Erythroblast (primary cell): ENCODE measurements at places on chromosomes 7 and 10.
A peak's percentile ranks its signal among the peaks of the same experiment; 100 is the strongest.

GRCh38 chr10:128008521-128009250 lies 101.8 kb downstream of the PTPRE start:
- no peak for DNase-seq

GRCh38 chr7:155291045-155291530 lies 6.6 kb upstream of the INSIG1 start:
- peak; percentile 14 for DNase-seq

DNA sequence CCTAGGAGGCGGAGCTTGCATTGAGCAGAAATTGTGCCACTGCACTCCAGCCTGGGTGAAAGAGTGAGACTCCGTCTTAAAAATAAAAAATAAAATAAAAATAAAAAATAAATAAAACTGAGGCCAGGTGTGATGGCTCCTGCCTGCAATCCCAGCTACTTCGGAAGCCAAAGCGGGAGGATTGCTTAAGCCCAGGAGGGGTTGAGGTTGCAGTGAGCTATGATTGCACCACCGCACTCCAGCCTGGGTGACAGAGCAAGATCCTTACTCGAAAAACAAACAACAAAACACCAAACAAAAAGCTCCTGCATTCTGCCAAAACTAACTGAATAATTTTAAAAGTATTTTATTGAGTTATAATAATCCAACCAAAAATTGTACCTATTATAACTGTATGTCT lies 36.2 kb downstream of the AGAP4 start:
- no peak for DNase-seq

DNA sequence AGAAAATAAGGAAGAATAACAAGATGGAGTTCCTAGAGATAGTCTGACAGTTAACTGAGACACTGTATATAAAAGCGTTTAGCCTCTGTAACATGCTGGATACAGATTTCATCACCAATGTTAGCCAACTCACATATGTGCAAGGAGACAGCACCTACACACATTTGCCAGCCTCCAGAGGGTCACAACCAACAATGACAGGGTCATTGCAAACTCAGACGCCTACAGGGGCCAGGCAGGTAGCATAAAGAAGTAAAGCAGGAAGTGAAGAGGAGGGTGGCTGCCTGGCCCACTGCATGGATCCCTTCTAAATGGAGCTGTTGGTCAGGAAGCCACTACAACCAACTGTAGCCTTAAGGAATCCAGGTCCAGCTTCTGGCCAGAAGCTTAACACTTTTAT lies 50.4 kb downstream of the NRAP start:
- no peak for DNase-seq

- no peak for DNase-seq
Observed at GRCh38 chr10:93072713-93073538, 767 bp upstream of the CYP26A1 start.

GRCh38 chr7:29084832-29085231 lies 61.5 kb downstream of the CPVL start:
- no peak for DNase-seq

- DNase-seq: no peak
Observed at GRCh38 chr10:51707392-51707791, 8.0 kb upstream of the CSTF2T start.

DNA sequence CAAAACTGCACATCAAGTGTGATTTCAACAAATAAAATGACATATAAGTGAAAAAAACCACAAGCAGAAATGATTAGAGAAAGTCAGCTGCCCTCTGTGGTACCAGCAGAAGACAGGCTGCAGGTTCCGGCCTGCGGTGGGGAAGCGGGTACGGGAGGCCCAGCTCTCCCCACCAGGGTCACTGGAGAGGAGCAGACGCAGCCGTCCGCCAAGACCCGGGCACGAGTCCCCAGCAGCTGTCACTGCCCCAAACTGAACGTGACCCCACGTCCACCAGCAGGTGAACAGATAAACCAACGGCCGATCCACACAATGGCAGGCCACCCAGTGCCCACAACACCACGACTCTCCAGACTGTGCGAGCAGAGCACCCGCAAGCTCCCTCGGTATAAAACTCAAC lies 16.1 kb upstream of the MICALL2 start:
- DNase-seq: no peak

DNA sequence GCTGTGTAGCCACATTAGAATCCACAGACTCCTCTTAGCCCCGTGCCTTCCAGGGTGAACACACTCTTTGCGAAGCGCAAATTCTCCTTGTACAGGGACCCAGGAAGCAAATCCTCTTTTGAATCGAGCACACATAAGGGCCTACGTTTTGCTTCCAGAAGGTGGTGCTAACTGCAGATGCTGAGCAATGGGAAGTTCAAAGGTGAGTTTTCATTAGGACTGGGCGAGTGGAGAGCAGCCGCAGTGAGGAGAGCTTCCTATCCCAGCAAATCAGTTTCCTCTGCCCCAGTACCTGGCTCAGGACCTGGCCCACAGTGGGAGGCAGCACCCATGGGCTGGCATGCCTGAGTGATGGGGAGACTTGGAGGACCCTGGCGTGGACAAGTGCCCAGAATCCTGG lies 23.5 kb upstream of the GPR26 start:
- no peak for DNase-seq

DNA sequence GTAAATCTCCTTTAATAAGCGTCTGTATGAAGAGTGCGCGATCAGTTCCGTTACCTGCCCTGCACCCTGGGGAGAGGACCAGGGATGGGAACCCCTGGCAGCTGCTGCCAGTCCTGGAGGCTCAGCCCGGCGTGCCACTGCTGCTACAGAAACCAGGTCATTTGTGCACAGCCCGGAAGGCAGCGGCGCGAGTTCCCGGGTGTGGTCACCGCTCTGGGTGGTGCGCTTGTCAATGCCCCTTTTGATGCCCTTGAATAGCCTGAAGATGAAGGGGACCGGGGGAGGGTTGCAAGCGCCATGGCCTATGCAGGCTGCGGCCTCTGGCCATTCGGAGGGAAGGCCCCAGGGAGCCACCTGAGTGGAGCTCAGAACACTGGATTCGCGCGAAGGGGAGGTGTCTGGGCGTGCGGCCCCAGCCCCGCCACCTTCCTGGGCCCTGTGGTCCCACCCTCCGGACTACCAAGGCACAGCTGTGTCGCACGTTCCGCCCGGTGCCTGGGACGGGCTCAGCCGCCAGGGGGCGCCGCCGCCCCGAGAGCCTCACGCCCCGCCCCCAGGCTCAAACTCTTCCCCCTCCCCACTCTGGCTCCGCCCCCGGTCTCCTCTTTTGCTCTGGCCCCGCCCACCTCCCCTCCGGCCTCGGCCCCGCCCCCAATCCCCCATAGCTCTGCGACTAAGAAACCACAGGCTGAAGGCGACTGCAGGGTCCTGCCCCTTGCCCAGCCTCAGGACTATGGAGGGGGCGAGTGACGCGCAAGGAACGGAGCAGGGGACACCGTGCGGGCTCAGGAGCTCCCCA lies 16.5 kb downstream of the AP5Z1 start:
- DNase-seq: peak; percentile 81

DNA sequence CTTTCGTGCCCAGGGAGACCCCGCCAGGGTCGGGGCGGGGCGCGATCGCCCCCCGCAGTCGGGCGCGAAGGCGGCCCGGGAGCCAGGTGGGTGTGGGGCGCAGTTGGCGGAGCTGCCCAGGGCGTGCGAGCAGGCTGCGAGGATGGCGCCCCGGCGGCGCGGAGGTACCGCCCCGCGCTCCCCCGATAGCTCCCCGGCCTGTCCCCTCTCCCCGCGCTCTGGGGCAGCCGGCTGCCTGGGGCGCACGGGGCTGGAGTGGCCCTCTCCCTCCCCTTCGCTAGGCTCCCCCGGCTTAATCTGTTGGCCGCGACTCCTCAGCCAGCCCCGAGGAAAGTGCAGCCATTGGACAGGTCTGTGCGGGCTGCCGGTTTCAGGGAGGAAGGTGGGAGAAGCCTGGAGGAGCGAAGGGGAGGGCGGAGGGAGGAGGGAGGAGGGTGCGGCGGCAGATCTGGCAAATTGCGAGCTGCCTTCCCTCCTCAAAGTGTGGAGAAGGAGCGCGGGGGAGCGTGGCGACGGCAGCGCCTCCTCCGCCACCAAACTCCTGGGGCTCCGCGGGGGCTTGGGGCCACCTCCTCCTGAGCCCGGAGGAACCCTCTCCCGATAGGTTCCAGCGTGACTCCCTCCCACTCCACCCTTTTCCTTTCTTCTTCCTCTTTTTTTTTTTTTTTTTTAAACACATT lies 361 bp upstream of the PLXDC2 start:
- peak; percentile 11 for DNase-seq

DNA sequence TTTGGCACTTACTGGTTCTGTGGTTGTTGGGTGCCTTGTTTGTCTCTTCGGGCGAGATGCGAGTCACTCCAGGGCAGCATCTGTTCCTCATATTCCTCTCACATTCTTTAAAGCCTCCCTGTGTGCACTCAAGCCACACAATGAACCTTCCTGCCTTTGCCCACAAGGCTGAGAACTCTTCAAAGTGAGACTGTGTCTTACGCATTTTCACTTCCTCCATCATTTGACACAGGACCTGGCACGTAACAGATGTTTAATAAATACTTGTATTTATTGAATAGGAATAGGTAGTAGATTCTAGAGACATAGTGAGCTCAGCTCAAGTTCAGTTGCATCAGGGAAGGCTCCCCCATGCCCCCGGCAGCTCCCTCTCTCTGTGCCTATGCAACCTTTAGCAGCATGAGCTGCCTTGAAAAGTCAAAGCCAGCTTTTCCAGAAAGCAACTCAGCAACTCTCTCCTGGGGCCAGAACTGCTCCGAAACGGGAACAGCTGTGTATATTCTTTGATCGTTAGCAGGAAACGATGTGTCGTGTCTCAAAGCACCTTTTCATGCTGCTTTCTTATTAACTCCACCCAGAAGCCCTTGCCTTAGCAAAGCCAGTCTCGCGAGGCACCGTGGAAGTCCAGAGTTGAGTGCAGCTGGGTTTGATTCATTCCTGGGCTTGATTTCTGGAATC lies 97.5 kb downstream of the PFKFB3 start:
- DNase-seq: no peak

DNA sequence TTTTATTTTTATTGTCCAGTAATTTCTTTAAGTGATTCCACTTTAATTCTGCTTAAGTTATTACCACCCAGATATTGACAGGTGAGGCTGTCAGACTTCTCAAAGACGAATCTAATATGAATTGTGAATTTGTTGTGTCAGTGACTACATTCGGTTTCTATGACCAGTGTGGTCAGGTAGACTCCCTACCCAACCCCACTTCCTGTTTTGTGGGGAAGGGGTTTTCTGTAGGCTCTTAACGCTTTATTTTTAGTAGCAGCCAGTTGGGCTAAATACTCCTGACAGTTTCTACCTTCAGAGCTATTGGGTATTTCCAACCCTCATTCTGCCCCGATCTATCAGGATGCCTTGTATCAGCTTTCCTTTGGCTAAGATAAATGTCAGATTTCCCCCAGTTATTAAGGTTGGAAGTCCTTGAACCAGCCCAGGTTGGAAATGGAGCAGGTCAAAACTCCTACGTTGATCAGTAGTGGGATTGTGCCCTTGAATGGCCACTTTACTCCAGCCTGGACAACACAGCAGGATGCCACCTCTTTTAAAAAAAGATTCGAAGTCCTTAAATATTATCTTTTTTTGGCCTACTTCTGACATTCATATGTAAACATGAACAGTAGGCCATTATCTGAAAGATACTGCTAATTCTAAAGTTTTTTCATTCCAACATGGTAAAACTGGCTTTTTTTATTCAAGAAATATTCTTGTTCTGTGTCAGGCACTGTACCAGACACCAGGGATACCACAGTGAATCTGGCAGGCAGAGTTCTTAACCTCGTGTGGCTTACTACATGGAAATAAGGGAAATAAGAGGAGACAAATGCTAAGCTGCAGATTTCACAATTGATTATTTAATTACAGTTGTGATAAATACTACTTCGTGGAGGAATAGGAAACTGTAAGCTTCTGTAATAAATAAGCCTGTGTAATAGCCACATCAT lies 133.3 kb upstream of the SAMD8 start:
- no peak for DNase-seq

DNA sequence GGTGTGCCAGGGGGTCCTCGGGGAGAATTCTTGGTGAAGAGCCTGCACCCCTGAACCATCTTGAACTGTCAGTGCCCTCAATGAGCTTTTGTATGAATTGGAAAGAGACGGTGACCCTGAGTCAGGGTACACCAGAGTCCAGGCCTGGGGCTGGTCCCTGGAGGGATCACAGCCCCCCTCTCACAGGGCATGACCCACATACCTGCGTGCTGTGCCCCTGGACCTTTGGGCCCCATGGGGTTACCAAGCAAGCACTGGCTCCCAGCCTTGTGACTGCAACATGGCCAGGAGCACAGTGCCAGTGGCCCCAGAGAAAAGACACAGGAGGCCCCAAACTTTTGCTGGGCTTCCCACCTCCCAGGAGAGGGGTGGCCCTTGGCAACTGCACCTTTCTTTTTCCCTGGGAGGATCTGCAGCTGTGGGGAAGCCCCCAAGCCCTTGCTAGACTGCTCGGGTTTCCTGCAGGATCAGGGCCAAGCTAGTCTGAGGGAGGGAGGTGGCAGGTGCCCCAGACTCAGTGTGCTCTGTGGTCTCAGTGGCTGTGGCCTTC lies 153.5 kb downstream of the ZNF248 start:
- DNase-seq: no peak

GRCh38 chr7:155874010-155874409 lies 61.7 kb upstream of the SHH start:
- DNase-seq: no peak

GRCh38 chr10:60827791-60828488 lies 49.7 kb downstream of the CDK1 start:
- no peak for DNase-seq

- no peak for DNase-seq
Observed at GRCh38 chr7:104966022-104966421, 48.0 kb upstream of the KMT2E start.

GRCh38 chr10:91034494-91035159 lies 113.7 kb upstream of the ANKRD1 start:
- DNase-seq: no peak

DNA sequence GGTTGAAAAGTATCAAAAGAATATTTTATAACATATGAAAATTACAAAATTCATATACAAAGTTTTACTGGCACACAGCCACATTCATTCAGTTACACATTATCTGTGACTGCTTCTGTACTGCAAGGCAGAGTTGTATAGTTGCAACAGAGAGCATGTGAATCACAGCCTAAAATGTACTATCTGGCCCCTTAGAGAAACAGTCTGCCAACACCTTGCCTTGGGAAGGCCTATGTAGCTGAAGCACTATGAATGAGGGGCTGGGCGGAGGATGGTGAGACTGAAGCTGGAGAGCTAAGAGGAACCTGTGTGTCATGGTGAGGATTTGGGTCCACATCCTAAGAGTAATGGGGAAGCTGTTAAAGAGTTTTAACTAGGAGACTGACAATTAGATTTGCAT lies 35.7 kb downstream of the PDZD8 start:
- peak; percentile 31 for DNase-seq

- DNase-seq: no peak
Observed at GRCh38 chr10:86310291-86310690, 56.3 kb downstream of the GRID1 start.

- DNase-seq: no peak
Observed at GRCh38 chr7:40519009-40519408, 384.2 kb downstream of the SUGCT start.

GRCh38 chr10:110225441-110225755 lies 18.0 kb downstream of the MXI1 start:
- no peak for DNase-seq

DNA sequence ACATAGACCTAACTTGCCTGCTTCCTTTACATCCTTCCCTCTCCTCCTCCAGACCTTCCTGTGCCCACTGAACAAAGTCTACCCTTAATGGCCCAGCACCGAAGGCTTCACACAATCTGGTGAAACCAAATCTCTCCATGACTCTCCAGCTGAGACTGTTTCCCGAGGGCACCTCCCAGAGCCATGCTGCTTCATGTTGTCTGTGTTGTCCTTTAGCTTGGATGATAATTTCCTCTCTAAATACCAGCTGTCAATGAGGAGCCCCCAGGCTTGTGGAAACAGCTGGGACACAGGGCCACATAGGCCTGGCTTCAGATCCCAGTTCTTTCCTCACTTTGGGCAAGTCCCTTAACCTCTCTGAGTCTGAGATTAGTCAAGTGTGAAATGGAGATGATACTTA lies 54.3 kb downstream of the DLD start:
- DNase-seq: no peak
